ENCODE measurements at places on chromosomes 6 and 20.

GRCh38 chr6:161104966-161105365 is 113.4 kb downstream of the MAP3K4 start:
- DNase-seq: no peak

- no peak for DNase-seq
Observed at GRCh38 chr6:13423252-13423651, 64.1 kb downstream of the GFOD1 start.

- no peak for DNase-seq
Observed at GRCh38 chr6:84546427-84546914, 217.9 kb downstream of the TBX18 start.

DNA sequence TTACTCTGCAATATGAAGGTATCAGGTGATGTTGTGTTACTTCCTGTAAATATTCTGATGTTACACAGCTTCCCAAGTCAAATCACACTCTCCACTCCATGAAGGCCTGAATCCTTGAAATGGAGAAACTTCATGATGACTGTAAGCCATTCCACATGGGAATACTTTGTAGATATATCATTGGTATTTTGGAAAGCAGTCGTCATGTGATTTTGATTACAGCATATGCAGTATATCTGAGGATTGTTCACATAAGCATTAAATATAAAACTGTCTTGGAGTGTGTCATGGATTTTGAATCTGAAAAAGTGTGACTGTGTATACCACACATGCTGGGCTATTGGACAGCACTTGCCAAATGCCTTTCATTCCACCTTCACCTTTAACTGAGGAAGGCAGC is 118.3 kb upstream of the EXOC2 start:
- DNase-seq: no peak

DNA sequence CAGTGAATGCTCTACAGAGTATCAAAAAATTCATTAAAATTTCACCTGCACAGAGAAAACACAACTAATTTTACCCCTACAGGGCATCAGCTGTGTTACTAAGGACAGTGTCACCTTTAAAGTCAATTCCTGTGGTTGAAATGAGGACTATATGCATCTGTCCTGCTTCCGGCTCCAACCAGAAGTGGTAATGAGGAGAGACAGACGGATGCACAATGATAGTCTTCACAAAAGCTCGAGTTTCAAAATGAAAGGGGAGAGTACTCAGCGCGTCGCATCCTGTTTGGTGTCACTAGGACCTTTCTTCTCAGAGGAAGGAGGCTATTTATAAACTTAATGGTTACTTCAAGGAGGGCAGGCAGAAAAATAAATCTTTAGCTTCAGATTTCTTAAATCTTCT is 86.5 kb downstream of the LYRM4 start:
- DNase-seq: no peak

GRCh38 chr6:43476746-43477145 is 624 bp upstream of the TJAP1 start:
- DNase-seq: no peak

Measured in D341Med (cell line).